Esophagus squamous epithelium (tissue), 5 donors: ENCODE measurements at places on chromosomes 13 and 19.
A peak's percentile ranks its signal among the peaks of the same experiment; 100 is the strongest.

GRCh38 chr19:50368649-50369570, 3.5 kb upstream of the NAPSA start:
- DNase-seq = no peak

- no peak for DNase-seq
Measured at GRCh38 chr19:17333611-17334413, 843 bp downstream of the ANO8 start.

- DNase-seq = no peak
Measured at GRCh38 chr13:19020988-19021387, 160.6 kb downstream of the TUBA3C start.

- no peak for DNase-seq
Measured at GRCh38 chr19:47230921-47231214, at the start of gene BBC3. Gene BBC3, minus strand, starts transcription at chr19:47231199. Its CDS starts 2,768 bp downstream, at chr19:47228431.

- DNase-seq = no peak
Measured at GRCh38 chr19:13212759-13213330, 62.6 kb downstream of the IER2 start.

- DNase-seq = no peak
Measured at GRCh38 chr19:33368074-33368864, 5.2 kb upstream of the CEBPG start.

GRCh38 chr19:18150776-18151624, 2.0 kb upstream of the PIK3R2 start:
- DNase-seq = no peak

GRCh38 chr19:51621178-51621577, 9.0 kb downstream of the SIGLEC5 start:
- no peak for DNase-seq

DNA sequence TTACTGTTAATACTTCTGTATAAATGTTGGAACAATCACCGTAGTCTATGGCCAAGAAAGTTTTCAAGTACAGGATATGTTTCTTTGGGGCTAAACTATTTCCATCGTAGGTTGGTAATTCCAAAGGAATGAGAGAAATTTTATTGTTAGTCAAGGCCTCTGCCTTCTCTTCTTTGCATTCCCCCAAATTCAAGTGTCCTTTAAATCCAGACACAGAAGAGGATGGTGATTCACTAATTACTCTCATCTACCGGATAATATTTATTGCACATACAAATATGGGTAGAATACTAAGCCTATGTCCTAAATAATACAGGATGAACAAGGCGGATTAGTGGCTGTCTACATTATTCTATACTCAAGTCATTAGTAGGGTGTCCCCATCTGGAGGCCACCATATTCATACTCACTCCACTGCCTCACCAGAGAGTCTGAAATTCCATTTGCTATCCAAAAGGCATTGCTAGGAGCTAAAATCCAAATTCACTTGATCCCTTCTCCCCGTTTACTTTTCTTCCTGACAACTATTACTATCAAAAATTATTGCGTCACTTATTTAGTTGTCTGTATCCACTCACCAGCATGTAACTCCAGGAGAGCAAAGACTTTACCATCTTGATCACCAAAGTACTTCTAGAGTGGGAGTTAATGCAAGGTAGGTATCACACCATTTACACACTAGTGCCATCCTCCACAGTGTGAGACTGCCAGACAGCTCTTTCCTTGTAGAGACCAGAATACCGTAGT, 82.4 kb upstream of the SGCG start:
- no peak for DNase-seq

DNA sequence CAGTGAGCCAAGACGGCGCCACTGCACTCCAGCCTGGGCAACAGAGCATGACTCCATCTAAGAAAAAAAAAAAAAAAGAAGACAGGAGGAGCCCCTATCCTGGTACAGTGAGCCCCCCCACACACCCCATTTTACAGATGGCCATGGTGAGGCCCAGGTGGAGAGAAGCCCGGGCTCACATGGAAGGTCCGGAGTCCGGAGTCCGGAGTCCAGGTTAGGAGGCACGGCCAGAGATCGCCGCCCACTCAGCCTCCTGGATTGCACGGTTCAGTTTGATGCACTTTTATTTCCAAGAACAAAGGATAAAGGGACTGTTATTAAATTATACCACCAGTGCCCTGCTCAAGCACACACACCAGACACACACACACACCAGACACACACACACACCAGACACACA, 11.3 kb upstream of the BTBD2 start:
- DNase-seq = no peak

GRCh38 chr13:85313761-85314503, 485.3 kb downstream of the SLITRK6 start:
- no peak for DNase-seq

DNA sequence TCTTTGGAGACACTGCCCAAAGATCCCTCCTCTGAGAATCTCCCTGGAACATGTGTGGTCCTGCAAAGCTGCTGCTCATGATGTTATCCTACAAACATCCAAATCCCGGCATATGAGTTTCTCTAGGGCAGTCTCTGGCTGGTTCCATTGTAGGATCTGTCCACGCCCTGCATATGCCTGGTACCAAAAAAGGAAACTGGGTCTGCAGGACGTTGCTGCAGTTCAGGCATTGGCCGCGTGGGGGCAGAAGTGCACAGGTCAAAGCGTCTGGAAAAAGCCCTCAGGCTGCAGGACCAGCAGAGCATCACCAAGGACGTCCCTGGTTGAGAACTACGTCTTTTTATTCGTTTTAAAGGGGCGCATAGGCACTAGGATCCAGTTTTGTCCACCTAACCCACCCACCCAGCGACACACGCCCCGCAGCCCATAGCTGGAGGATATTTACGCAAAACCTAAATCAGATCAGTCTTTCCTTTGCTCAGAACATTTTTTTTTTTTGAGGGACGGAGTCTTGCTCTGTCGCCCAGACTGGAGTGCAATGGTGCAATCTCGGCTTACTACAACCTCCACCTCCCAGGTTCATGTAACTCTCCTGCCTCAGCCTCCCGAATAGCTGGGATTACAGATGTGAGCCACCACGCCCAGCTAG, 12.9 kb upstream of the ZNF564 start:
- DNase-seq = peak; percentile 48

GRCh38 chr13:95492044-95492801, 60.3 kb upstream of the CLDN10 start:
- no peak for DNase-seq

GRCh38 chr13:71359641-71360040, 507.4 kb downstream of the DACH1 start:
- DNase-seq = no peak

DNA sequence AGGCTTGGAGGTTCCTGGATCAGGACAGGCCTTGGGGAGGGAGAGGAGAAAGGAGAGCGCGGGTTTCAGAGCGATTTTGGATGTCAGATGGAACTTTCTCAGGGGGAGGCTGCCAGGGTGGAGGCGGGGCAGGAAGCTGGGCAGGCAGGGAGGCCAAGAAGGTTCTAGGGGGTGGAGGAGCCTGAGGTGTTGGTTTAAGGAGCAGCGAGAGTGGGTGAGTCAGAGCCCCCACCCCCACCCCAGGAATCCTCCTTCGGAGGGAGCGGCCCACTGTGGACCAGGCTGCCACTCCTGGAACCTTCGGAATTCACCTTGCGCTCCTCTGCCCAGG, 15.9 kb upstream of the NOP53 start:
- no peak for DNase-seq

- DNase-seq = no peak
Measured at GRCh38 chr13:40026741-40027140, 371.3 kb downstream of the COG6 start.

DNA sequence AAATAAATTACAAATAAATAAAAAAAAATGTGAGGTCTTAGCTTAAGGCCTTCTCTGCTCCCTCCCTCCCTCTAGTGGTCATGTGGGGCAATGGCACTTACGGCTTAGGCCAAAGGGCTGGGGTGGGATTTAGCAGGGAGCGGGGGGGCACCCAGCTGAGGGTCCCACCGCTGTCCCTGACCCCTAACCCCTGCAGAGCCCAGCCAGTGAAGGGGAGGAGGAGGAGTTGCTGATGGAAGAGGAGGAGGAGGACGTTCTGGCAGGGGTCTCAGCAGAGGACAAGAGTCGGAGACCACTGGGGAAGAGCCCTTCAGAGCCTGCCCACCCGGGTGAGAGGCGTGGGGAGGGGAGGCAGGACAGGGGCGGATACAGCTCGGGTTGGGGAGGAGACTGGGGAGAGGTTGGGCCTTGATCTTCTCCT, 9.3 kb downstream of the MPND start:
- no peak for DNase-seq

DNA sequence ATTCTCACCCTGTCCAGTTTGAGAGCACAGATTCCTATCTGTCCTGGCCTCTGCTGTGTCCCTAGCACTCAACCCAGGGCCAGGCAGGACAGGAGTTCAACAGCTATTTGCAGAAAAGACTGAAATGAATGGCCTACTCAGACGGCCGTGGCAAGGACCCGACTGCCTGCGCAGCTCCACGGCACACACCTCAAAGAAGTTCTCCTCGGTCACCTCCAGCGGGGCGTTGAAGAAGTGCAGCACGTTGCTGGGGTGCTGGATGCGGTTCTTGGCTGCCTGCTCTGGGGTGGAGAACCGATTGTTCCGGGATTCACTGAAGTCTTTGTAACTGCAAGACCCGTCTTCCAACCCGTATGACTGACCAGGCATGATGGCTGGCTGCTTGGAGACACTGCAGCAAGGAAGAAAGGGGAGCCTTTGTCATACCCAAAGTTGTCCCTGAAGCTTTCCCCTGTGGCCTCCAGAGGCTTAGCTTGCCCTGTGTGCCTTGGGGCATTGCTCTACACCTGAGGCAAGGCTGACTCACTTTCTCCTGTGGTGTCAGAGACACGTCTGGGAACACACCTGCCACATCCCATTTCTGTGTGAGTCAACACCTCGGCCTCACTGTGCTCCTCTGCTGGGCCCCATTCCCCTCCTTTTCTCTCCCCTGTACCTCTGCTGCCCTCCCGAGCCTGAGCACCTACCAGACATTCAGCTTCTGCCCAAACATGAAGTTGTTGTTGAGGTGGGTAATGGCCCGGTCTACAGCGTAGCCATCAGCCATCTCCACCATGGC, 6.8 kb upstream of the ECH1 start:
- no peak for DNase-seq

DNA sequence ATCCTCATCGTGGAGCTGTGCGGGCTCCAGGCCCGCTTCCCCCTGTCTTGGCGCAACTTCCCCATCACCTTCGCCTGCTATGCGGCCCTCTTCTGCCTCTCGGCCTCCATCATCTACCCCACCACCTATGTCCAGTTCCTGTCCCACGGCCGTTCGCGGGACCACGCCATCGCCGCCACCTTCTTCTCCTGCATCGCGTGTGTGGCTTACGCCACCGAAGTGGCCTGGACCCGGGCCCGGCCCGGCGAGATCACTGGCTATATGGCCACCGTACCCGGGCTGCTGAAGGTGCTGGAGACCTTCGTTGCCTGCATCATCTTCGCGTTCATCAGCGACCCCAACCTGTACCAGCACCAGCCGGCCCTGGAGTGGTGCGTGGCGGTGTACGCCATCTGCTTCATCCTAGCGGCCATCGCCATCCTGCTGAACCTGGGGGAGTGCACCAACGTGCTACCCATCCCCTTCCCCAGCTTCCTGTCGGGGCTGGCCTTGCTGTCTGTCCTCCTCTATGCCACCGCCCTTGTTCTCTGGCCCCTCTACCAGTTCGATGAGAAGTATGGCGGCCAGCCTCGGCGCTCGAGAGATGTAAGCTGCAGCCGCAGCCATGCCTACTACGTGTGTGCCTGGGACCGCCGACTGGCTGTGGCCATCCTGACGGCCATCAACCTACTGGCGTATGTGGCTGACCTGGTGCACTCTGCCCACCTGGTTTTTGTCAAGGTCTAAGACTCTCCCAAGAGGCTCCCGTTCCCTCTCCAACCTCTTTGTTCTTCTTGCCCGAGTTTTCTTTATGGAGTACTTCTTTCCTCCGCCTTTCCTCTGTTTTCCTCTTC, 6.3 kb downstream of the MYADM start:
- no peak for DNase-seq

- DNase-seq = peak; percentile 32
Measured at GRCh38 chr13:113758651-113759524, at the start of gene TMEM255B. Gene TMEM255B, plus strand, starts transcription at chr13:113759226. Its CDS starts 44 bp downstream, at chr13:113759270.

DNA sequence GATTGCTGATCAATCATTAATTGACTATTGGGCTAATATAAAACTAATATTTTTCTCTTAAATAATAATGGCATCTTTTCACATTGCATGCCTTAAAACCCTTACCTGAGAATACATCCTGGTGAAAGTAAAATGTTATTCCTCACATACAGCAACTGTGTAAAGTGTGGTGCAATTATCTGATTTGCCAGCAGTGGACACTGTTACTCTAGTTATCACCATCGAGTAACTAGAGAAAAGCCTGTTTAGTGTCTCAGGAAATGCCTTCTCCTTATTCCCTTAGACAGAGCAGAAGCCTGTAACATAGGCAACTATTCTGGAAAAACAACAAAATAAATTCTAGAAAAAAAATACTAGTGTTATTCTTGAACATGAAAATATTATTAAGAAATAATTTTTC, 459.8 kb downstream of the FGF14 start:
- DNase-seq = no peak

- DNase-seq = no peak
Measured at GRCh38 chr19:9139609-9140158, 513 bp upstream of the ZNF317 start.

- DNase-seq = no peak
Measured at GRCh38 chr13:66415444-66415843, 814.7 kb downstream of the PCDH9 start.

DNA sequence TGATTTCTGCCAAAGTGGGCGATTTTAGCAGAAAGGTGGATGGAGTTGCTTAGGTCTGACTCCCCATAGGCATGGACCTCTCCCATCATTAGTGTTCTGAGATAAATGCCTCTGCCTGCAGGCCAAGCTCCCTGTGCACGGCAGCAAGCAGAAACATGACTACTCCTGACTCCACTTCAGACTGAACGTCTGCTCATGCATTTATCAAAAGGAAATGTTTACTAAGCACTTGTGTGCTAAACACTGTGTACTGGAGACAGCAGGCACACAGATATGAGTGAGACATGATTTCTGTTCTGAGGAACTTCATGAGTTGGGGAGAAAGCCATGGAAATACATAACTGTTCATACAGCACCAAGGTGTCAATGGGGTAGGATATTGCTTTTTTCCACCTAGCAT, 149.6 kb downstream of the MIPEP start:
- DNase-seq = no peak

DNA sequence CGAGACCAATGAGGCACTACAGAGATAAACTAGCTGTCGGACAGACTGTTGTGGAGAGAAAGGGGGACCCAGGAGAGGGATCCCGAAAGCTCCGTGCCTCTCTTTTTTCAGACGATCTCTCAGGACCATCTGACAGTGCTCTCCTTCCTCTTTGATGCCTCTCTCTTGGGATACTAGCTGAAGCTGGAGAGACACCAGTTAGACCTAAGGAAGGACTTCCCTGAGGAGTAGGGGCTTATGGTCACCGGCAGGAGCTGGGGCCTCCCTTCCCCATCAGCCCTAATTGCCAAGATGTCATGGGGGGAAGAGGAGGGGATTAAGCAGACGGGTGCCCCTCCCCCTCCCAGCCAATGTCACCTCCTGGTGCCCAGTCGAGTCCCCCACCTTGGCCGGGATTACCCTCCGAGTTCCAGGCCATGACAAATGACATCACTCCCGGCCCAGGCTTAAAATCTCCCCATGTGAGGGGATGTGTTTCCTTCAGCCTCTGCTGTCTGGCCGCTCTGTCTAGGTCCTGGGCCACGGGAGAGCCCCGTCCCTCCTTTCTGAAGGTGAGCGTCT, at the start of gene CRX:
Gene CRX, plus strand, starts transcription at position 478 of the 561 bp plus-strand sequence. CDS start 12,507 bp downstream, outside the sequence.
- no peak for DNase-seq
